ENCODE measurements at places on chromosomes 7 and 10.

DNA sequence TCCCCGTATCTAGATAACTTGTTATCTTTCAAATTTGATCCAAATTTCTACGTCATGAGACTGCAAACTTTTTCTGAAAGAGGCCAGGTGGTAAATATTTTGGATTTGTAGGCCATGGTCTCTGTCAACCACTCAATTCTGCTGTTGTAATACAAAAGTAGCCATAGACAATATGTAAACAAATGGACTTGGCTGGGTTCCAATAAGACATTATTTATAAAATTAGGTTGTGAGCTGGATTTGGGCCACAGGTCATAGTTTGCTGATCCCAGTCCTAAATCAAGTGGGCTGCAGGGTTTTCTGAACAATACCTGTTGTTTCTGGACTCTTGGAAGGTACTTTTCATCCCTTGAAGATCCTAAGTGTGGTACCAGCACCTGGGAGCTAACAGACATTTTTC lies 1178.0 kb downstream of the SORCS1 start:
- no peak for DNase-seq

DNA sequence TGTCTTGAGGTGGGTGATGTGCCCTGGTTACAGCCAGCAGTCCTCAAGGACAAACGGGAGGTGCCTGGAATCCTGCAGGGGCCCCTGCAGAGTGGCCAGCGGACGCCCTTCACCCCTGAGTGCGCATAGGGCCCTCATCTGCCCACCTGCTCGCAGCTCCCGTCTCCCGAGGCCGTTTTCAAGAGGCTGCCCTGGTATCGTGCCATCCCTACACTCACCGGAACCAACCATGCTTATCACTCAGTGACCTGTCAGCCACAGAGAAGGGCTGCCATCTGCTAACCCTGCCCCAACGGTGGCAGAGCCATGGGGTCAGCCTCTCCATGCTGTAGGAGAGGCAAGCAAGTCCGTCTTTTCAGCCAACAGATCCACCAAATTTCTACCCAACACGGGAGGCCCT lies 122.0 kb downstream of the FAM53B start:
- no peak for DNase-seq

- no peak for DNase-seq
Measured at GRCh38 chr7:155971180-155971770, 159.0 kb upstream of the SHH start.

GRCh38 chr7:121085922-121086321 lies 97.4 kb downstream of the CPED1 start:
- DNase-seq, result no peak

DNA sequence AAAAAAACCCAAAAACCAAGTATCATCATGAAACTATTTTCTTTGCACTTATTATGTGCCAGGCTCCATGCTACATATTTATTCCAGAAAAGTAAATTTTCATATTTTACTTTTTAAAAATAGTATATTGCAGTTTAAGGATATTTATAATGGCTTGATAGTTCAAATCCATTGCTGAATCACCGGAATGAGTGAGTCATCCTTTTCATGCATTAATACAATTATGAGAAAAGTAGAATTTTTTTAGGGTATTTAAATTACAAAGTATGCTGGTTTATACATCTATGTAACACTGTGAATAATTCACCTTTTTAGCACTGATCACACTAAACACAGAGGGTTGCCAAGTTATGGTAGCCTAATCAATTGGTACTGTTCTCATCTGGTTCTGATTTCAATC lies 54.3 kb downstream of the SLC16A9 start:
- no peak for DNase-seq

GRCh38 chr10:117555863-117556262 lies 13.3 kb downstream of the EMX2 start:
- DNase-seq, result no peak

GRCh38 chr7:23261843-23262452 lies 15.4 kb downstream of the GPNMB start:
- peak; percentile 53 for DNase-seq

DNA sequence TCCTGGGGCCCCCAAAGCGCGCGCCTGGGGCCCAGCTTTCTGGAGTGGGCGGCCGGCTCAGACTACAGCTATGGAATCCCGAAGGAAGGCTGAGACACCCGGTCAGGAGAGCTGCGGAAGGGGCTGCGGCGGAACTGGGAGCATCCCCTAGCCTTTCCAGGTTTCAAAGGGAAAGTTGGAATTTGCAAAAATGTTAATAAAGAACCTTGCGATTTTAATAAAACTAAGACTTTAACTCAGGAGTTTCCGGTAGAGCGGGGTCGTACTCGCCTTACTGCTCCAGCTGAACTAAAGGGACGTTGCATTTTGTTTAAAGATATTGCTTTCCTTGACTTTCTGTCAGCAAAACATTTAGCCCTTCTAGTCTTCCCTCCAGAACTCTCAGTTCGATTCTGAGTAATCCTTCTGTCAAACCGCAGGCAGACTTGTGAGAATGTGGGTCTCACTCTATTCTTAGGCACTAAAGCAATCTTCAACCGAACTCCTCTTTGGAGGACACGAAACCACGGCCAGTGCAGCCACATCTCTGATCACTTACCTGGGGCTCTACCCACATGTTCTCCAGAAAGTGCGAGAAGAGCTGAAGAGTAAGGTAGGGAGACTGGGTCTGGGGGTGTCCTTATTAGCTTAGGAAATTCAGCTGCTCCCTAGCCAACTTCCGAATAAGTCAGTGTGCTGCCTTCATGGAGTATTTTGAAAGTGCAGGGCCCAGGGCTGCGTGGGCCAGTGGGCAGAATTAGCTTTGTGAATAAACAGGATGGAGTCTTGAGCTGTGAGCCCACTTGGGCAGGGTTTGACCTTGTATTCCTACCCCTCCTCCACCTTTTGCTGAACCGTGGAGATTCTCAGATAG lies 1.9 kb downstream of the CYP26A1 start:
- no peak for DNase-seq

DNA sequence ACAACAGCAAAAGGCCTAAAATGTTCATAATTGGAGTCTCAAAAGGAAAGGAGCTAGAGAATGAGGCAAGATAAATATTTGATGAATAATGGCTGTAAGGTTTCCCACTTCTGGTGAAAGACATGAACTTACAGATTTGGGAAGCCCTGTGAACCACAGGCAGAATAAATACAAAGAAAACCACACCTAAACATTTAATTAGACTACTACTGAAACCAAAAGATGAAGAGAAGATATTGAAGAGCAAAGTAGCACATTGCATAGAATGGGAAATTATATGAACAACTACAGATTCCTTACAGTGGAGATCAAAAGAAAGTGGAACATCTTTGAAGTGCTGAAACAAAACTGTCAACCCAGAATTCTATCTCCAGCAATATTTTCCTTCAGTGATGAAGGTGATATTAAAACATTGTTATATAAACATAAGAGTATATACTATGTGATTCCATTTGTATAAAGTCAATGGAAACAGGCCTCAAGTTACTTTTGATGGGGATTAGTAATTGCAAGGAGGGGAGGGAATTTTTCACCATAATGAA lies 191.3 kb upstream of the KAT6B start:
- DNase-seq, result no peak

DNA sequence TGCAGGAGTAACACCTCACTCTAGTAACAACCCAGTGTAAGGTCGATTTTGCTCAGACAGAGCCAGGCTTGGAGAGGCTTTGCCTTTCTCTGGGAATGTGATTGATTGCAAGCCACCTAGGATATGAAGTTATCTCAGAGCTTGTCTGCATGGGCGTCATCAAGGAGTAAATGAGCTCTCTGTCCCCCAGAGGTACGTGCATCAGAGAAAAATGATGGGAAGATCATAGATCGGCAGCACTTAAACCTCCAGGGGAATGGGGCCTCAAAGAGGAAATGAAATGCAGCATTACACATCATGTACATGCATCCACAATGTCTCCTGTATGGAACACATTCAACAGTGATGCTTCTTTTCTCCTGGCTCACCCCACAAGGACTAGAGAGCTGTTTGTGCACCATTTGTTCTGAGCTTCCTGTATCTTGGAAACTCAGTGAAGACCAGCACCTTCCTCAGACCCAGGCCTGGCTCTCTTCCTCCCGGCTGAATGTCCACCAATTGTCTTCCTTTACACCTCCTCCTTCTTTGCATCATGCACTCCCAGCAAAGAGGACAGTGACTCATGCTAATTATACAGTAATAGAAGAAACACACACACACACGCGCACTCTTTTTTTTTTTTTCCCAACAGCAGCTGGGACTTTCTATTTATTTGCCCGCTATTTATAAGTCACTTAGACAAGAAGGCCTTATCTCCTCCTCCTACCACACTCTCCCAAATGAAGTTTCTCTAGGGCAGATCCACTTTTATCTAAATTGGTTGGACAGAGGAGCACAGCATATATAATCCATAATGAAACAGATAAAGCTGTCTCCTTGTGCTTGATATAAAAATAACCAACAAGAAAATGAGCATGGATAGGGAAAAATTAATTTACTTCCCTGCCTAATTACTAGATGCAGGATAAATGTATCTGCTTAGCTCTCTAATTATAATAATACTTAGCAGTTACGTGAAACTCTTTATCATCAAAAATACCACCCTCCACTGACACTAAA lies 990.7 kb downstream of the CCSER2 start:
- no peak for DNase-seq

DNA sequence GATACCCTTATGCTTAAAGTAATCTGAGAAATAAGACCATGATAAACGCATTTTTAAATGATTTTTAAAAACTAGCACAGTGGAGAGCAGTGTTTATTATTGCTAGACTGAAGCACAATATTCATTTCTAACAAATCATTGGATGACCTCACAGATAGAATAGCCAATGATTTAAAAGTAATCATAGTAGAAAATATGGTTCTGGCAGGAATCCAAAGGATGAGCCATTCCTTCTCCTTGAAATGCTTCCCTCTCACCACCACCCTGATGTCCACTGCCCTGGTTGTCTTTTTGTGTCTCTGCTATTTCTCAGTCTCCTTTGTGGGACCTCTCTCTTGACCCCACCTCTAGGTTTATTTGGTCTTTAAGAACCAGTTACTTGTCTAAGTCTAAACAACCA lies 64.9 kb downstream of the PRKG1 start:
- no peak for DNase-seq

GRCh38 chr7:94623820-94624219 lies 32.1 kb downstream of the SGCE start:
- DNase-seq, result no peak

- no peak for DNase-seq
Measured at GRCh38 chr10:62912086-62912485, 95.9 kb upstream of the EGR2 start.

DNA sequence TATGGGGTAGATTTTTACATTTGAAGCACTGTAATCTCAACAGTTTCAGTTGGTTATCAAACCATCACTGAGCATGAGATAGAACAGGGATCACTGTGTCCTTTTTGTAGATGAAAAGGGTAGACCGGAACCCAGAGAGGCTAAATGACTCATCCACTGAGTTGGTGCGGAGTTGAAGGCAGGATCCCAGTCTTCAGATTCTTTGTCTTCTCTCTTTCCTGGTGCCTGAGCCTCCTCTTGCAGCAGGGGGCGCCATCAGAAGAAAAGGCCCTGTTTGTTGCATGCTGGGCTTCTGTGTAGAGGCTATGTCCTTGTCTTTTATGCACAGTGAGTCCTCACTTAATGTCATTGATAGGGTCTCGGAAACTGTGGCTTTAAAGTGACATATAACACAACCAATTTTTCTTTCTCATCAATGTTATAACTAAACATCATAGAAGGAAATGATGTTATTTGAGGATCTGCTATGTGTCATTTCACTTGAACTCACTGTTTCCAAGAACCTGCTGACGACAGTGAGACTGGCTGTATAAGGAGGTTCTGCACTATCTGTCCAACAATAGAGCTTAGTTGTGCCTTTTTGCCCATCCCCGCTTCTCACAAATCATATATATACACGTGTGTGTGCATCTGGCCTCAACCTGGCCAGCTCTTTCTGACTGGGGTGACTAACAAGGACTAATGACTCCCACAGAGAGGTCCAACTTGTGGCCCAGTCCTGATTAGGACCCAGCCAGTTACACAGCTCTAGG lies 14.3 kb downstream of the ZNF282 start:
- DNase-seq, result peak; percentile 86

DNA sequence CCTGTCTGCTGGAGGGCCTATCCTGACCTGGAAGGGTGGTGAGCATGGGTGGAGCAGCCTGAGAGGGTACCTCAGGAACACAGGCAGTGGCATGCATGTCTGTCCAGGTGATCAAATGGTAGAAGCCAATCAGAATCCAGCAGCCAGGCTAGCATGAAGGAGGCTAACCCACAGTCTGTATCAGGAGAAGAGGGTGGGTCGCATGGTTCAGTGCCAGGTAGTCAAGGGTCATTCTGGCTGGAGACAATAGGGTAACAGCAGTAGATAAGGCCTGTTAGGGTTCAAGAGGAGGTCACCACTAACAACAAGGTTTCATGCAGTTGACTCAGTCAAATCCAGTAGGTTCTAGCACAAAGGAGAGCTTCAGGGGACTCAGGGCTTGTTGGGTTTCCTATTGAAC lies 10.4 kb downstream of the ALDH18A1 start:
- no peak for DNase-seq

DNA sequence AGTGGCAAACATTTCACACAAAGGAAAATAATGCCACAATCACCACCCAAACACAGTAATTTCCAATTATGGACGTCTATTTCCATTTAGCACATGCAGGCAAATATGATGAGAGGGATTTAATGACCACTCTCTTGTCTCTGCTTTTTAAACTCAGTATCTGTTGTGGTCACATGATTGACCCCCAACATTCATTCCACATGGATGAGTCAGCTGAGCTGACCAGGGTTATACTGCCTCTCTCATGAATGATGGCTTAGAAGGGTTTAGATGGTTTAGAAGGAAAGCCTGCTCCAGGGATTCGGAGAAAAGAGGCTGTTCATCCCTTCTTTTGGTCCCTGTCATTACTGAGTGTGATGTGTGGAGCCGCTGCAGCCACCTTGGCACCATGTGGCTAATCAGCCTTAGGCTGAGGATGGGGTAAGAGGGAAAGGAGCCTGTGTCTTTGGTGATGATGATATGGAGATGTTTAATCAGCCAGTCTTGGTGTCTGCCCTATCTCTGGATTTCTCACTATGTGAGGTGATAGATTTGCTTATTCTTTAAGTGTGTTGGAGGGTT lies 38.2 kb upstream of the JAKMIP3 start:
- no peak for DNase-seq

- no peak for DNase-seq
Measured at GRCh38 chr10:98367604-98368451, 47.2 kb downstream of the PYROXD2 start.

DNA sequence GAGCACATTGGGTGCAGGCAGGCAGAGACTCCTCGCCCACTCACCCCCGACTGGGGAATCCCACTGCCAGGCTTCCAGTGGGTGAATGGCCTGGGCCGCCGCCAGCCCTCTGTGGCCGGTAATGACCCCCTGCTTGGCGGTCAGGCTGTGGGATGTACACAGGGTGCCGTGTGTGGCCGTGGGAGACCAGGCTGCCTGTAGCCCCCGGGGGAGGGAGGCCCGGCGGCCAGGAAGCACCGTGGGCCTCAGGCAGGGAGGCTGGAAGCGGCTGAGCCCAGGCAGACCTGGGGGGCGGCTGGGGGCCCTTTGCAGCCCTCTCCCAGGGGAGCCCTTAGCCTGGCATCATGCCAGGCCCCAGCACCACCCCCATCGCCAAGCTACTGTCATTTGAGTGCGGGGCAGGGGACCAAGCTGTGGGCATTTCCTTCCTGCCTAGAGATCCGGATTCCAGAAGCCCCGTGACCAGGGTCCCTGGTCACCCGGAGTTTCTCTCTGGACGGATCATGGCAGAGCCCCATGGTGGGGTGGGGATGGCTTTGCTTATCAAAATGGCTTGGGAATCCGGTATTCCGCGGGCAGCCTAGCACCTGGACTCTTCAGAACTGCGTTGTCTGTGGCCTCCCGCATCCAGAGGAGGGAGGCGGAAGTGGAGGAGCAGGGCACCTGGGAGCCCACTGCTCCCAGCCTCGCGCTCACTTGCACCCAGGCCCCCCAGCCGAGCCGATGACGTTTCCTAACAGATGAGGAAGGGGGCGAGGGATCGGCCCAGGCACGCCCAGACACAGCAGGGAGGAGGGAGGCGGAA lies 1.1 kb downstream of the TTYH3 start:
- DNase-seq, result peak; percentile 48
